NCI-H460 (cell line): ENCODE measurements at places on chromosomes 5 and 9. TPM values are rescaled to one million over a fixed set of nuclear protein-coding genes. Genes with fewer than 3 reads are reported as not detected.

DNA sequence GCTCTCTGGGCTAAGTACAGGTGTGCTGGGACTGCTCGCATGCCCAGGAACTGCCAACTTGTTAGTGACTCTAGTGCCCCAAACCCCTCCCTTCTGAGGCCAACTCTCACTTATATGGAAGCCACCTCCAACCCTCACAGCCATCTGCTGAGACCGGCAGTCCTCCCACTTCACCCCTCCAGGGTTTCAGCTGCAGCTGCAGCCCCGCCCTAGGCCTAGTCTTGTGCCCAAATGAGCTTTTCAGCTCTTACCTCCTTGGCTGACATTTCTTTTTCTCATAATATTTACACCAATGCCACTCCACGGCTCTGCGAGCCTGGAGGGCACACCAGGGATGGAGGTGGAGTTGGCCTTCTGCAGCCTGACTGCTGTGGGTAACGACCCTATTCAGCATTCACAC is 166.6 kb downstream of the ROR2 start:
- no peak for DNase-seq

DNA sequence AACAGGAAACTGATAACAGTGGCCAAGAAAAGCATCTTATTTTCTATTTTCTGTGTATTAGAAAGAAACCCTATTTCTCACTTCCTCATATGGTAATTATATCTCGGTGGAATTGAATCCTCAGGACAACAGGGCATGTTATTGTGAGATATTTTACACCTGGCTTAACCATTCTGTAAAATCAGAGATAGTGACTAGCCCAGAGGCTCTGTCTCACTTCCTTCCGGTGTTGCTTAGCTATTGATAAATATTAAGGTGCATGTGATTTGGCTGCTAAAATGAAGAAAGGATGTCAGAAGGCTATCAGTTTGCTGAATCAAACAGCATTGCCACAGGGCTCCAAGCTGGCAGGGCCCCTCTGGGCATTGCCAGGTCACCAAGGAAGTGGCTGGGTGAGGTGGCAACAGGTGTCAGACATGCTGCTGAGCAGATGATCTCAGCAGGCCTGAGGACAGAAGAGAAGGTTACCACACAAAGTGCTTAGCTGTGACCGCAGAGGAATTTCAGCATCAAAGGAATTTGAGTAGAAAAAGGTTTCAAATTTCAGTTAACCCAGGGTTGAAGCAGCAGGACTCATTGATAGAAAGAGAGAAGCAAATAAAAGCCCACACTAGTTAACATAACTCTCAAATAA is 330.7 kb downstream of the PDE4D start:
- DNase-seq, result no peak

- DNase-seq, result no peak
Observed at GRCh38 chr5:40453689-40454088, 226.0 kb upstream of the PTGER4 start.

GRCh38 chr9:125626187-125626586 is 80.8 kb downstream of the MAPKAP1 start:
- no peak for DNase-seq

DNA sequence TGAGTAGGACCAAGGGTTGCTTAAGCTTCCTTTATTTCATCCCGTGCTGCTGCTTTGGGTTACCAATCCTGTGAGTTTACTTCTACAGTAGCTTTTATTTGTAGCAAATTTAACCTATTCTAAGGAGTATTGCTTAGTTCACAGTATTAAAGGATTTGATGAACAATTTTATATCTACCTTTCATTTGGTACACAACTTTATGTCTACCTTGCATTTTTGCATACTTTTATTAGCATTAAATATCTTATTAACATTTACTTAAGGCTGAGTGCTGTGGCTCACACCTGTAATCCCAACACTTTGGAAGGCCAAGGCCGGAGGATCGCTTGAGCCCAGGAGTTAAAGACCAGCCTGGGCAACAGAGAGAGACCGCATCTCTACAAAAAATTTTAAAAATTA is 4.2 kb downstream of the GTF3C4 start:
- DNase-seq, result no peak

DNA sequence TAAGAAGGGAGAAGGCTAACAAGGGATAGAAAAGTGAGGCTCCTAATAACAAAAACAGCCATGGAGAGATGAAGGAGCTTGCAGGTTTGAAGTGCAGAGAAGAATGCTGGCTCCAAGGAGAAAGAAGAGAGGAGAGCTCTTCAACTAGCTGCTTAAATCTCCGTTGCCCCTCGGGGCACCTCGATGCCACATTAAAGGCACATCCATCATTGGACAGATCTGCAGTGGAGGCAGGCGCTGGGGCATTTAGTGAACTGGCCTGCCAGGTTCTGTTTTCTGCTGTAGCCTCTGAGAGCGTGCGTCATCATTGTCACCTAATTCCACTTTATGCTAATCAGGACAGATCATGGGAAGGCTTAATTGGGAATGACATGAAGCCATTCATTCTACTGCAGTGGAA is 1426.2 kb upstream of the WWC1 start:
- no peak for DNase-seq

Gene MYO10
- total RNA-seq, result 10.0 and 13.0 TPM in 2 replicates

DNA sequence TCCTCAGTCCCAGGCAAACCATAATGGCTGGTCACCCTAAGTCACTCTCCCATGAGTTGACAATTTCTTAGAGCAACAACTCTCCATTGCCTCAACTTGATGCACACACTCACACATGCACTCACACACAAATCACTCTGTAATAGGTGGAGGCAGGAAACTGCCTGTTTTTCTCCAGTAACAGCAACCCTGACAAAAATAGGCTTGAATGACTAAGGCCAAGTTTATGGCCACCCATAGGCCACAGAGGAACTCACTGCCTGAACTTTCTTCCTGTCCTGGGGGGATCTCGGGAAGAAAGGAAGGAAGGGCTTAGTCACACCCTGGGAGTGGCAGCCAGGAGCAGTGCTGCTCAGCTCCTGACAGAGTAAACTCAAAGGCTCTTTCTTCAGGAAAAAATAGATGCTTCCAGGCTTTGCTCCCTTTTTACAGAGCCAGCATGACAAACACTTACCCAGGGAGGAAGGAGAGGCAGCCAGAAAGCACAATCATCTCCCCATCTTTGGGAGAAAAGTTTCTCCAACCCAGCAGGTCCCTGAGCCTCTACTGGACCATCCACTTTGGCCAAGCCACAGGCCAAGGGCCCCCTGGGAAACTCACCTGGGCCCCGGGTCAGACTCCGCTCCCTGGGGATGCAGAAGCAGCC is 368 bp downstream of the SH3TC2 start:
- DNase-seq, result peak; percentile 58

GRCh38 chr9:95018099-95018936 is 291.8 kb downstream of the AOPEP start:
- DNase-seq, result peak; percentile 70

DNA sequence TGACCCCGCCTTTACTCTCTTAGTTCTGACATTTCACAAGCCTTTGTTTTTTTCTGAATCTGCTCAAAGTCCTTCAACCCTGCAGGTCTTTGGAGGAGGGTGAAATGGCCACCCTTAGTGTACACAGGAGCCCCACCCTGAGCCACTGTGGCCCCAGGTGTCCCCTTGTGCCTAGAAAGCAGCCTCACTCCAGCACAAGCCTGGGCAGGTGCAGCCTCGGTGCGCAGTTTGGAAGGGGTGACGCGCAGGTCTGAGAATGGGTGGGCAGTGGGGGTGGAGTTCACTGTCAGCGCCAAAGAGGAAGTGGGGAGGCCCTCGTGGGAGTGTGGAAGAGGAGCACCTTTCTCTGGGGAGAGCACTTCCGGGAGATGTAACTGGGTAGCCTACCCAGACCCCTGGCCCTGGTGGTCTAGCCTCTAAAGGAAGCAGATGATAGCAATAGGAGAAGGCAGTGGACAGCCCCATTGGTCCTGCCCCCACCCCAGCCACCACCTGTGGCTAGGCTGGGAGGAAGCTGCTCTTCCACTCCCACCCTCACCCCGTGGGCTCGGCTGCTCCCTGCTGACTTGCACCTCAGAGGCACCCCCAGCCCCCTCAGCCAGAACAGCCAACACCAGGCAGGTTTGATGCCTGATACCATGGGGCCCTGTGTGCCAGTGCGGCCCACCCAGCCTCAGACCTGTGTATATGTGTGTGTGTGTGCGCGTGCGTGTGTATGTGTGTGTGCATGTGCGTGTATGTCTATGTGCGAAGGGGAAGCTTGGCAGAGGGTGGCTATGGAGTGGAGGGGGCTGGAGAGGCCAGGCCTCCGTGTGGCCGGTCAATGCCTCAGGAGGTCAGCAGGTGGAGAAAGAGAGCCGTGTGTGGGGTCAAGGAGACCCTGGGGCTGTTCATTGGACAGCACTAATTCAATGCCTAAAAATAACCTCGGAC is 16.8 kb upstream of the DAB2IP start:
- no peak for DNase-seq

DNA sequence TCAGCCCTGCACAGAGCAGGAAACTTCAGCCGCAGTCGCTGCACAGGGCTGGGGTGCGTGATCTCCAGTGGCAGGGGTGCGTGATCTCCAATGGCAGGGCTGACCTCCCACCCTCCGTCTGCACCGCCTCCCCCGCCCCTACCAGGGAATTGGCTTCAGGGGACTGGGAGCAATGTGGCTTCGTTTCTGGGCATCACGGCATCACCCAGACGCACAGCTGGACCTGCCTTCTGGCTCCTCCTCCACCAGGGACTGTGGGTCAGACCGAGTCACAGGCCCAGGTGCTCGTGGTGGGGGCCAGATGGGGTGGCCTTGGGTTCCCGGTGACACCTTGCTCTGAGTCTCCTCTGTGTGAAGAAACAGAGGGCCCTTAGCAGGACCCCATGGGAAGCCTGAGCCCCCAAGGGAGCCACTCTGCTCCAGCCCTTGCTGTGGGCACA is 51.1 kb downstream of the AHRR start:
- DNase-seq, result no peak

Gene FAM169A
- 15.8 and 18.5 TPM in 2 replicates for total RNA-seq

Gene WWC1
- 19.0 and 21.0 TPM in 2 replicates for total RNA-seq

Gene SYK
- 0.02 TPM in 1 of 2 replicates, not detected in the other for total RNA-seq

GRCh38 chr9:106918825-106919509 is 56.0 kb downstream of the ZNF462 start:
- no peak for DNase-seq

DNA sequence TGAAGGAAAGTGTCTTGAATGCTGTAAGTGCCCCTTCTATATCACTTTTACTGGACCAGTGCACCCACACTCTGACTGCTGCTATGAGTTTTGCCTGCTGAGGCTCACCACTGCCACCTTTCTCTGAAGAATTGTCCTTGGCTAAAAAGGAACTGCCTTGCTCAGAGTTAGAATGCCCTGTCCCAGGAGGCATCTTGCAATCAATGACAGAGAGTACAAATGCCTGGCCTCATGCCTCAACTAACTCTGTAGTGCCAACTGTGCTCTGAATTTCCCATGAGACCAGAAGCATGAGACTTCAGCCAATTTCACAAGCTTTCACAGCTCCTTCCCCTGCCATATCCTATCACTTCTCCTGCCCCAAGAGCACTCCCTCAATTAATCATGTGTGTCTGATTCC is 569.7 kb downstream of the ZNF608 start:
- no peak for DNase-seq

DNA sequence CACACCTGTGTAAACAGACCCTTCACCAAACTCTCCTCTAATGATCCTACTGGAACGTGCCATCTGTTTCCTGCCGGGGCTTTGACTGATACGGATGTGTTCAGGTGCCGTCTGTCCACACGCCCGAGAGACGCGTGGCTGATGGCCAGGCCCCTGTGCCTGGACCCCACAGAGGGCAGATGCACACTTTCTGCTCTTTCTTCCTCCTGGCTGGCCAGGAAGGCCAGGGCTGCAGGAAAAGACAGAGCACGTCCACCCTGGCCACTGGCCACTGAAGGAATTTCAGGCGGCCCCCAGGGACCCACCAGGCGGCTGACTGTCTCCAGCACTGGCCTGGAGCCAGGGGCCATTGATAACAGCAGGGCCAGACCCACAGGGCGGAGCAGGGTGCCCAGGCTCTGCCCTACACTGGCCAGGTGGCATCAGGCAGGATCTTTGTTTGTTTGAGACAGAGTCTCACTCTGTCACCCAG is 3.6 kb upstream of the ENG start:
- DNase-seq, result no peak

Gene CCDC171
- total RNA-seq, result 1.9 and 2.6 TPM in 2 replicates

DNA sequence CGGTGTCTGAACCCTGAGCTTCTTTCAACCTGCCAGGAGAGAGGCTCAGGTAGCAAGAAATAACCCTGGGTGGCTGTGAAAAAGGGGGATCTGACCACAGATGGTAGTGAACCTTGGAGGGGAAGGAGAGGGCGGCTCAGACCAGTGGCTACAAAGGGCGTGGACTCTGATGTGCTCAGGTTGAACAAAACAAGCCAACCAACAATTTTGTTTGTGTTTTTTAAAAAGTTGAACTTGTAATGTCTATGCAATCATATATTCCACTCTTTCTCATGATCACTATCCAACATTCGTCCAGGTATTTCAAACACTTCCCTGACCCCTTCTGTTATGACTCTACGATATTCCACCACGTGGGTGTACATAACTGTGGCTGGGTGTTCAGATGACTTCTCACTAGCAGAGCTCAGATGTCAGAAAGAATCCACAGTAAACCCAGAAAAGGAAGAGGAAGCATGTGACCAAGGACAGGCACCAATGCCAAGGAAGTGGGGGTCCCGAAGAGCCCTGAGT is 20.0 kb downstream of the PTPN3 start:
- no peak for DNase-seq

DNA sequence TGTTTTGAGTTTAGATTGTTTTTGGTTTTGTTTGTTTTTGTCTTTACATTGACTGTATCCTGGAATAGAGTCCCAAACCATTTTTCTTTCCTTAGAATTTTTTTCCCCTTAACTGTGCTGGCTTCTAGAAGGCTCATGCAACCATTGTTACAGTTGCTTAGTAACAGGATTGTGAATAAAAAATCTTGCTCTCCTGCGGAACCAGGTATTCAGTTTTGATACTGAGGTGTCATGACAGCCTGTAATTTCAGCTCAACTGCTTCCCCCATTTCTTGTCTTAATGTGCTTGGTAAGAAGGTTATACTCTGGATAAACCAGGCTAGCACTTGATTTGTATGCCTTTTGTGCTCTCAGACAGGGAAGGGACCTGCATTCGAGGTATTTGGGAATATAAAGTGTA is 42.1 kb downstream of the FOCAD start:
- no peak for DNase-seq

Gene GGTA1
- total RNA-seq, result not detected in 2 replicates
